GM12892 (cell line): ENCODE measurements at places on chromosomes 5 and 9.

- no peak for DNase-seq
These were observed 47.6 kb downstream of the GABRA1 start for GRCh38 chr5:161895514-161895913.

DNA sequence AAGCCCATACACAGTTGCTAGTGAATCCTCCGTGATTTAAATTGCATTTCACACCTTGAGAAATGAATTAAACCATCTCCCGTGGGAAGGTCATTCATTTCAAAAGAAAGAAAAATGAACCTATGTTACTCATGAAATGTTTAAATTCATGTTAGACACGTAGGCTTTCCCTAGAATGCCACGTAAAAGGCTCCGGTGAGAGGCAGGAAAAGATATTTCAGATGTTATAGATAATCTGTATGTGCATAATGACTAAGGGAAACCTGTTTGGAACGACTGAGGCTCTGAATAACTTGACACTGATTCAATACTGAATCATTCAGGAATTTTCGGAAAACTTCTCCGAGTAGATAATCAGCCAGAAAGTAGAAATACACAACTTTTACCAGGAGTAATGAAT, 134.3 kb upstream of the ICE1 start:
- DNase-seq: no peak

DNA sequence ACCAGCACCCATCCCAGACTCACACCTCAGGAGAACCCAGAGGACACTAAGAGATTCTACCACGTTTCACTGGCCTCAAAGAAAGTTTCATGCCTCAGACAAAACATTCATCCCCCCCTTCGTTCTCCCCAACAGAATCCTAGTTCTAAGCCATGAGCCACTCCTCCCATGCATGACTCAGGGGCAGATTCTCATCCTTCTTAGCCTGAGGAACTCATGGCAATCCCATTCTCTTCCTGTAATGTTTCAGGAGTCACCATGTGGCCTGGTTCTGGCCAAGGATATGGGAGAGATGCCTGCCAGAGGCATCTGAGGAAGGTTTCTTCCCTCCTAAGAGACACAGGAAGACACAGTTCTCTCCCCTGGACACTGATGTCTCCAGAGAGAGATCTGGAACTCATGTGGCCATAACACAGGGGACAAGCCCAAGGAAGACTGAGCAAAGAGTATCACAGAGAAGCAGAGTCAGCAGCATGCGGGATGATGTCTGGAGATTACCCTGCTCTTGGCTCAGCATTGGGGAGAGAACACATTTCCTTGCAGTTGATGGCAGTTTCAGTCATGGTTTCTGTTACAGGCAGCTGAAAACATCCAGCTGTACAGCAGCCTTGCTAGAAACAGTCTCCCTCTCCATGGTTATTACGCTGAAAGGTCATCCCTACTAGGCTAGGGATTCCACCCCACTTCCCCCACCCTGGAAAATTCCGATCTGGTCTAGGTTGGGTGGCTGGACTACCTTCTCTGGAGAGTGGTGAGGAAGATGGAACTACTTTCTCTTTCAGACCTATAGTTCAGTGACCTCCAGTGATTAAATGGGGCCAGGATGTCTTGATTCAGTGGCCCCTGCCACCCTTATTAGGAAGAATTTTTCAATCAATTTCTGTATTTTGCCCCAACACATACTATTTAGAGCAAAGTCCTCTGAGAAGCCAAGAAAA, 115.4 kb downstream of the ZNF608 start:
- DNase-seq: no peak

DNA sequence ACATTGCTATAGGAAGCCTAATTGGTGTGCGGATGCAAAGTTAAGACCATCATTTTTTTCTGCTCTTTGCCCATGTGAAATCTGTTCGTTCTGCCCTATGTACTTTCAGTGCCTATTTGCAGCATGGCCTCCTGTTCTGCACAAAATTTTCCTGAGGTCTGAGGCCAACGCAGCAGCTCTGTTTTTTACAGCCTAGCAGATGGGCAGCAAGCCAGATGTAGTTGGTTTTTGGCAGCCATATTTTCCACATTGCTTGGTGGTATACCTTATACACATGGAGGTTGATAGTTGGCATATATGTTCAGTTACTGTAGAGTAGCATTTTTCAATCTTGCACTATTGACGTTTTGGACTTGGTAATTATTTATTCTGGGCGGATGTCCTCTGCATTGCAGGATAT, 133.5 kb upstream of the MRPS30 start:
- no peak for DNase-seq

DNA sequence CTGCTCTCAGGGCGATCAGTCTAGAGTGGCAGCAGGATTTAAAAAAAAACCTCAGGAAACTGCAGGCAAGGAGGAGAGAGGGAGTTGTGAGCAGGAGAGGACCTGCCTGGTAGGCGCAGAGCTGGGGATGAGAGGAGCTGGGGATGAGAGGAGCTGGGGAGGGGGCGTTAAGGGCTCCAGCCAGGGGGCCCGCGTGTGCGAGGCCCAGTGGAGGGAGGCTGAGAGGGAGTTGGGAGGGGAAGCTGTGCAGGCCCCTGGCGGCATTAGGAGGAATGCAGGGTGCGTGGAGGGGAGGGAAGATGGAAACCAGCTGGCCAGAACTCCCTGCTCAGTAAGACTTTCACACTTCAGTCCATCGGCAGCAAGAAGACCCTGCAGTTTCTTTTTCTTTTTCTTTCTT, 45.2 kb upstream of the HMCN2 start:
- DNase-seq: no peak

DNA sequence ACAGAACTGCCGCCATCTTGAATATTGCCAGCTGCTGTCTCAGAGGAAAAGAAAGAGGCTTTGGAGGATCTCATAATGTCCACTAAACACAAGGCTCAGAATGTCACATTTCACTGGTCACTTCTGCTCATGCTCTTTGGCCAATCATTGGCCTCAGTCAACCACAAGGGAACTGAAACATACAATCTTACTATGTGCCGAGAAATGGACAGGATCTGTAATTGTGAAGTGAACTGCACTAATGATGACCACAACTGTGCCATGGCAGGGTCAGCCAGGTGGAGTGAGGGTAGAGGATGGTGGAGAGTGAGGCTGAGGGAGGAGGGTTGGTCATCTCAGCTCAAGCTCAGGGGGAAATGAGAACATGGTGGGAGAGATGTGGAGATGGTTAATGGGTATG, 32.8 kb downstream of the GDNF start:
- no peak for DNase-seq

DNA sequence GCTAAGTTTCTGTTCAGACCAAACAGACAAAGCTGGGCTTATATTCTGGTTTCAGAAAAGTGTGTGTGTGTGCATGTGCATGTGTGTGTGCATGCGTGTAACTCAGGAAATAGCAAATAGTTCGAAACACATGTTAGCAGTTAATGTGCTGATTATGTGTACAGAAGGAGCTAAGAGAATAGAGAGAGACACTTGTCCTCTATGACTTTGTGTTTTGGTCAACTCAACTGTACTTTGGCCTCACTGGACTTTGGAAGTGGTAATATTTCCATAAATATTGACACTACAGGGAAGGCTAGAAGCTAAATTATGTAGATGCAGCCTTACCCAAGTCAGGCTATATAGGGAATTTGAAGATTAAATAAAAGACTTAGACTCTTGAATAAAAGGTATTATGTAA, 155.5 kb downstream of the RAB3C start:
- DNase-seq: no peak

DNA sequence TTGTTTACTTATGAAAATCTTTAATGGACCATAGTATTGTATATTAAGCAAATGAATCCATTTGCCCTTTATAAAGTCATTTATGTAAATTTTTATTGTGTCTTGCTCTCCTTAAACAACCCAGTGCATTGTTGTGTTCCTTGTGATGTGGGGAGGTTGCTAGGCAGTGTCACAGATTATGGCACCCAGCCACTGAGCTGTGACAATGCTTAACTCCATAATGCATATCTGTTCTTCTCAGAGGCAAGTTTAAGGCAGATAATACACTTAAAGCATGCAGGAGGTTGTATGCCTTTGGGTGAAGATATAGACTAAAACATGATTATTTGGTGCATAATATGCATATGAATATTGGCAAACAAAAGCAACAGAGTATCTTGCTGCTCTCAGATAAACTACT, 269.6 kb upstream of the RIOK2 start:
- DNase-seq: no peak

DNA sequence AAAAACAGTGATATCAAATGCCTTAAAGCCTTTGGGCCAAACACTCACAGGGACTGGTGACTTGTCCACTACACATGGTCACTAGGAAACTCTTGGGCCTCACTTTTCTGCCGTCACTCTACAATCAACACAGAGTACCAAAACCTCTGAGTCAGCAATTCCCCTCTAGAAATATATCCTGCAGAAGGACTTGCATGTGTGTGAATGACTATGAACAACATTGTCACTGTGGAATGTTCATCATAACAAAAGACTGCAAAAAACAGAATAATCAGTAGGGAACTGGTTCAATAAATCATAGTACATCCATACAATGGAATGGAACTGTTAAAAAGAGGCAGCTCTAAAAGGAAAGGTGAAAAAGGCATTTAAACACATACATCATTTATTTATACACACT, 44.1 kb upstream of the SMU1 start:
- DNase-seq: no peak

- DNase-seq: no peak
These were observed 105.1 kb downstream of the LURAP1L start for GRCh38 chr9:12879961-12880360.

DNA sequence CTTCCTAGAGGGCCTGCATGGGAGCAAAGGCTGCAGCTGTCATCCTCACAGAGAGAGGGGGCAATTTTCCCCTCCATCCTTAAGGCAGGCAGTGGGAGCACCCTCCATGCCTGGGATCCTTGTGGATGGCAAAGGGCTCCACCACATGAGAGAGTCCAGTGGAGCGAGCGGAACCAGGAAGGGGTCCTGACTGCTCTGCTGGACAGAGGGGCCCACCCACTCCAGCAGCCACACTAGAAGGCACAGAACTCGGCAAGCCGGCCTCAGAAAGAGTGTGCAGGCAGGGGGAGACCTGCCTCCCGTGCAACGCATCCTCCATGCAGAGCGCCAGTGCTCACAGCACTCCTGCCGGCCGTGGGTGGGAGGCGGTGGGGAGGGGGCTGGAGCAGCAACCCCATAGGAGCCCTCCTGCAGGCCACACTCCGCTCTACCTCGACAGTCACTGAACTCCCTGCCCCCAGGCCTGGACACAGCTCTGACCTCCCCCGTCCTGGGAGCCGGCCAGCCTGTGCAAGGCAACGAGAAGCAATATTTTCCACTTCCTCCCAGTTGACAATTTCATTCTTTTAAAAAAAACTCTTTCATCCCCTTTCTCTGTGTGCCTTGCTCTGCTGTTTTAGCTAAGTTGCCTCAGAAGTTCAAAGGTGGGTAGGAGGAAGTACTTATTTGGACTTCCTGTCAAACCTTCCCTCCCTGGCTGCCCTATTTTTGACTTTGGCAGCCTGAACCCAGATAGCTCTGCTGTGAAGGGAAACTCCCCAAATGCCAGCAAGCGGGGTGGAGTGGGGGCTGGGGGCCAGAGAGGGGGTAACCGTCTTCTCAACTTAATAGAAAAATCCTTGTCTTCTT, 5.3 kb upstream of the LCP2 start:
- DNase-seq: peak; percentile 66

GRCh38 chr5:171454549-171454948, 35.1 kb downstream of the FGF18 start:
- no peak for DNase-seq

DNA sequence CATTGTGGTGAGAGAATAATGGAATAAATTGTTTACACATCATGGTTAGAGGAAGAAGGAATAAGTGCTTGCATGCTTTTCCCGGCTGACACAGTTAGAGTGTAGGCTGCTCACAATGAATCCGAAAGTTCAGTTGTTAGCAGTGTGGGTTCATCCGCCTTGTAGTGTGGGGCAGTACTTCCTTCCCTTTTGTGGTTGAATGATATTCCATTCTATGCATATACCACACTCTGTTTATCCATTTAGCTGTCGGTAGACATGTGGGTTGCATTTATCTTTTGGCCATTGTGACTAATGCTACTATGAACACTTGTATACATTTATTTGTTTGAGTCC, 84.0 kb downstream of the COL5A1 start:
- DNase-seq: no peak

DNA sequence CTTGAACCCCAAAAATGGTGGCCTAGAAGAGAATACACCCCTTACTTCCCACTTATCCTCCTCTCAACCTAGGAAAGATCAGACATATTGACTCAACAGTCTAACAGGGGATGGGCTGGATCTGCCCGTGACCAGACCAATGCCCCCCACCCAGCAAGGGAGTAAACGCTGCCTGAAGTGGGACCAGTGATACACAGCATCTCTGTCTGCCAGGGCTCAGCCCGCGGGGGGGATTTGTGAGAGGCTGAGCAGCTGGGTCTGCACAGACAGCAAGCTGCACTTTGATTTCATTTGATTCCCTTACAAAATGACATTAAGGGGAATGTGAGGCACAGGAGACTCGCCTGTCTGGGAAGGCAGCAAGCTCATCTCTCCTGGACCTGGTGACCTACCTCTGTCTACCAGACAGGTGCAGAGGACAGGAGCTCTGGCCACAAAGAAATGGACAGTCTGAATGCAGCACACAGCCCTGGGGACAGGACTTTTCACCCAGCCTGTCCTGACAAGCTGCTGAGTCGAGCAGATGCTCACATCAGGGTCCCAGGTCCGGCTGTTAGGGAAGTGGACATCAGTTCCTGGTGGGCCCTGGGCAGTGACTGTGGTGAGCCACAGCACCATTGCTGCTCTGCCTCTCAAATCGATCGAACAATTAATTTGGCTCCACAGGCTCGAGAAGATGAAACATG, 79.9 kb downstream of the RGS3 start:
- DNase-seq: no peak

- no peak for DNase-seq
These were observed 42.1 kb upstream of the OLFM1 start for GRCh38 chr9:135045264-135045927.

DNA sequence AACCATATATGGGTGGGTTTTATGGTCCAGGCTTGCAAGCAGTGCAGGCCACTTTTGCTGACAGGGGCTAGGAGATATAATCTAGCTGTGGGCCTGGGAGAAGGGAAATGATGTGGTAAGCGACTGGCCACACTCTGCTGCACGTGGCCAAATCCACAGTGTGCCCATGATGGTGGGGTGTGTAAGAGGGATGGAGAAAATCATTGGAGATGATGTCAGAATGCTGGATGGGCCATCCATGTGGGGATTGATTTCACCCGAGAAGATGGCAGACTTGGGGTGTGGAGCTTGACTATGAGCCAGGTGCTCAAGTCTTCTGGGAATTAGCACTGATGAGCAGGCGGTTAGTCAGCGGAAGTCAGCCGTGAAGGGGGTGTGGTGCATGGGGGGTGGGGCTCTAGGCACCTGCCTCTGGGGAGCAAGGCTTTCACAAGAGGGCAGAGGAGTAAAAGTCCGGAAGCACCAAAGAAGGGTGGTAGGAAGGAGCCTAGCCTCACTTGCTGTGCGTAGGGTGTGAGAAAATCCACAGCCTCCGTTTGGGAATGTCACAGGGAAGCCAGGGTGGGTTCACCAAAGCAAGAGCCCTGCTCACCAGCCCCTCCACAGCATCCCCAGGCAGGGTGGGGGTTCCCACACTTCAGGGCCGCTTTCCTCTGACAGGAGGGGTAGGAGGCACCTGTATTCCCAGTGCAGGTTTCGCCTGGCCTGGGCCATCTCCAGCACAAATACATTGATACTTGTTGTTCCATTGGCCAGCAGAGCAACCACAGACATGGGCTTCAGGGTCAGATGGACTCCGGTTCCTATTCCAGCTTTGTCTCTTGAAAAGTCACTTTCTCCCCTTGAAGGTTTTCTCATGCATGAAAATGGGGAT, 44.5 kb upstream of the ANGPTL2 start:
- DNase-seq: peak; percentile 57
